ENCODE measurements at places on chromosomes 1 and 21. TPM values are rescaled to one million over a fixed set of nuclear protein-coding genes. Genes with fewer than 3 reads are reported as not detected.

TMIGD3 gene
- total RNA-seq = not detected

ADAMTSL4 gene
- total RNA-seq = 2.9 TPM

XCL1 gene
- total RNA-seq = 11.4 TPM

GJB3 gene
- not detected for total RNA-seq

MPZ gene
- total RNA-seq = 9.0 TPM

ETV3L gene
- total RNA-seq = not detected

OR2T29 gene
- total RNA-seq = not detected

LRRN2 gene
- total RNA-seq = 0.27 TPM

HEYL gene
- total RNA-seq = not detected

SPATA17 gene
- total RNA-seq = not detected

HFM1 gene
- total RNA-seq = 0.86 TPM

LRRC47 gene
- total RNA-seq = 45.2 TPM
